A549 treated with ZK216348 at 1 μM for 4 hours (cell line): ENCODE measurements at places on chromosomes 11 and 22. TPM values are rescaled to one million over a fixed set of nuclear protein-coding genes. Genes with fewer than 3 reads are reported as not detected.

The CACNA1I gene
- total RNA-seq: 0.02 to 0.06 TPM (median 0.03 TPM) in 4 of 5 replicates, not detected in the other

The INPP5J gene
- total RNA-seq: 0.50 to 0.66 TPM (median 0.57 TPM) in 4 of 5 replicates, not detected in the other

The FREY1 gene
- 0.20 to 0.71 TPM (median 0.44 TPM) in 4 of 5 replicates, not detected in the other for total RNA-seq

The INSC gene
- not detected in 5 replicates for total RNA-seq

The OR52E8 gene
- total RNA-seq: not detected in 5 replicates

The DERL3 gene
- total RNA-seq: 0.31 to 0.68 TPM (median 0.65 TPM) in 5 replicates

The DUSP8 gene
- total RNA-seq: 0.88 to 1.6 TPM (median 1.0 TPM) in 5 replicates

The C11orf86 gene
- 34.6 to 89.6 TPM (median 68.0 TPM) in 5 replicates for total RNA-seq
